A549 treated with CORT108297 at 1 μM for 4 hours (cell line): ENCODE measurements at places on chromosomes 3 and 15. TPM values are rescaled to one million over a fixed set of nuclear protein-coding genes. Genes with fewer than 3 reads are reported as not detected.

Gene UNC13C
- not detected in 5 replicates for total RNA-seq

Gene SLC51B
- 11.4 to 16.4 TPM (median 12.7 TPM) in 5 replicates for total RNA-seq

Gene CTXN2
- 0.02 to 0.05 TPM (median 0.03 TPM) in 4 of 5 replicates, not detected in the other for total RNA-seq

Gene CMC1
- total RNA-seq: 42.5 to 52.4 TPM (median 44.2 TPM) in 5 replicates

Gene CCNB2
- total RNA-seq: 97.1 to 117 TPM (median 99.5 TPM) in 5 replicates

Gene ZNF860
- 1.0 to 1.7 TPM (median 1.2 TPM) in 5 replicates for total RNA-seq

Gene WNT7A
- 0.13 to 0.19 TPM (median 0.18 TPM) in 5 replicates for total RNA-seq

Gene CPN2
- total RNA-seq: not detected in 5 replicates

Gene CLDN18
- not detected in 5 replicates for total RNA-seq

Gene UACA
- total RNA-seq: 41.1 to 56.5 TPM (median 50.0 TPM) in 5 replicates

Gene COLQ
- total RNA-seq: 0.13 to 0.68 TPM (median 0.44 TPM) in 5 replicates

Gene PIF1
- total RNA-seq: 12.6 to 23.0 TPM (median 19.2 TPM) in 5 replicates

Gene CCDC13
- total RNA-seq: 0.25 to 0.51 TPM (median 0.49 TPM) in 5 replicates

Gene COL6A5
- not detected in 5 replicates for total RNA-seq
